BJ (cell line): ENCODE measurements at places on chromosomes 7 and 10.

GRCh38 chr7:116170180-116170579, 40.2 kb upstream of the TES start:
- DNase-seq: no peak

GRCh38 chr10:61138708-61139591, 195.0 kb upstream of the RHOBTB1 start:
- no peak for DNase-seq

DNA sequence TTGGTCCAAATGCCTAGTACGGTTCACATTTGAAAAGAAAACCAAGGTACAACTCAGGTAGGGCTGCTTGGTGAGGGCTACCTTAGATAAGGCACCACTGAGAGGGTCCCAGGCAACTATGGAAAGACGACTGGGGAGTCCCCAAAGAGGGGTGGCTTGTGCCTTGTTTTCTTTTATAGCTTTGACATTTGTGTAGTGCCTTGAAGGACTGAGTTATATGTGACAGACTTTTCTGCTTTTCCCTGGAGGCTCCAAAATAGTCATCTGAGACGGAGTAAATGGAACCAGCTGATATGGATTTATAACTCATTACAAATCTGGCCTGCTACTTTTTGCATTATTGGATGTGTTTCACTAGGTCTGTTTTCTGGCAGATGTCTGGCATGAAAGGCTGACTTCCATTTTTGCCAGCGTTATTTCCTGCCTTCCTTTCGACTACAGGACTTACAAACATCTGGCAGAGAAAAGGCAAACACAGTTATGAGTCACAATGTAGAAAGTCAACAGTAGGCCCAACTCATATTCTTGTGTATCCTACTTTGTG, 88.2 kb upstream of the IMMP2L start:
- DNase-seq: peak; percentile 25

DNA sequence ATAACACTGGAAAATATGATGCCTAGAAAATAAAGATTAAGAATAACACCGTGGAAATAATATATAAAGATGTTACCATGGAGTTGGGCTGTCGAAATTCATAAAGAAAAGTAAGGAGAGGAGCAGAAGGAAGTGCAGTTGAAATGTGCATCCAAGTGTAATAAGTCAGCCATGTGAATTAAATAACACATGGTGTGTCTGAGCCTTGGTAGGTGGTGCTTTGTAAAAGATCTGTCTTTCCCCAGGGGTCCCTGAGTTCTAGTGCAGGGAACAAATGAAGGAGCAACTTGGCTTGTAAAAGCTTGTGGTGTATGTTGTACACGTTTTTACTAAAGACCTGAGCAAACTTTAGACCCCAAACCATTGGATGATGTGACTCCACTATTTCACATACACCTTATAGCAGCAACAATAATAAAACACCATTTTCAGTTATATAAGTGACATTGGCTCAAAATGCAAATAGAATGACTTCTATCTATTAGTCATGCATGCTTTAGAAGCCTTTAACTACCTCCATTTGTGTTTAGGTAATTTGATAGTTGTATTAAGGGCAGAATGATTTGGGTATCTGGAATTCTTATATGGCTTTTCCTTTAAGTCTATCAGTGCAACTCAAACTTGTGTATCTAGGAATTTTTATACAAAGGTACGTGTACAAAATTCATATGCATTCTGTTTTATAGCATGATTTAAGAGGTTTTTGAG, 11.3 kb downstream of the STARD3NL start:
- no peak for DNase-seq

DNA sequence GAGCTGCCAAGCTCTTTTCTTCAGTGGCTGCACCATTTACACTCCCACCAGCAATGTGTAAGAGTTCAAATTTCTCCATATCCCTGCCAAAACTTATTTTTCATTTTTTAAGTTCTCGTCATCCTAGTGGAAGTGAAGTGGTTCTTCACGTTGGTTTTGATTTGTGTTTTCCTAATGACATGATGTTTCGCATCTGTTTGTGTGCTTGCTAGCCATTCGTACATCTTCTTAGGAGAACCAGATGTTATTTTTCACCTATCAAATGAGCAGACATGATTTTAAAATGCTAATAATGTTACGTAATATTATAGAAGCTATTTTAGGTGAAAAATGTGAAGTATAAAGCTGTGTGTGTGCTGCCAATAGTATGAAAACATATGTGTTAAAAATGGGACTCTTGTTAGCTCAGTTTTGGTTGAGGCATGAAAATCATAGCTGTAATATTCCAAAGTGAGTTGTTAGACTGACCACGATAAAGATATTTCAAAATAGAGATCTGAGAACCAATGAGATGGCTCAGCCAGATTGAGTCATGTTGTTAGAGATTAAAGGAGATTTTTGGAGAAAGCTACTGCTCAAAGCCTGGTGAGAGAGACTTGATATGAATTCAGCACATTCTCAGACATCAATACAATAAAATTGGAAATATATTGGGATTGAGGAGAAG, 25.9 kb upstream of the GALNT11 start:
- DNase-seq: no peak

- no peak for DNase-seq
These were observed 131.0 kb upstream of the ZNF804B start for GRCh38 chr7:88628363-88629085.

DNA sequence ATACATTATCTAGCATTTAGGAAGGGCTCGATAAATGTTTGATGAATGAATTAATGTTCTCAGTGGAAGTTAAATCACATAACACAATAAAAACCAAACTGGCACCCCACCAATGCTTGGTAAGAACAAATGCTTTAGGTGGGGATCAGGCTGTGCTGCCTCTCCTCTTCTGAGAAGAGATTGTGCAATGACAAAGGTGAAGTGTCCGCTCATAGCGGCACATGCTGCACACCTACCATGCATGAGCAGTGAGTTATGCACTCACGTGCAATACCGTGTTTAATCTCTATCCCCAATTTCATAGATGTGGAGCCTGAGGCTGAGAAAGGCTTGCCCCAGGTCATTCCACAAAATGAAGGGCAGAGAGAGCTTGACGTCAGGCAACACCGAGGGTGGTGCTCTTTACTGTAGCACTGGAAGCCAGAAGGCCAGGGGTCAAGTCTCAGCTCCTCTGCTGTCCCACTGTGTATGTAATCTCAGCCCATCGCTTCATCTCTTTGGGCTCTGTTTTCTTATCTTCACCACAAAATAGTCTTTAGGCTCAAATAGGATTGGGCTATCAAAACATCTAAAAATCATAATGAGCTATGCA, 72.9 kb upstream of the EFCAB10 start:
- DNase-seq: no peak

DNA sequence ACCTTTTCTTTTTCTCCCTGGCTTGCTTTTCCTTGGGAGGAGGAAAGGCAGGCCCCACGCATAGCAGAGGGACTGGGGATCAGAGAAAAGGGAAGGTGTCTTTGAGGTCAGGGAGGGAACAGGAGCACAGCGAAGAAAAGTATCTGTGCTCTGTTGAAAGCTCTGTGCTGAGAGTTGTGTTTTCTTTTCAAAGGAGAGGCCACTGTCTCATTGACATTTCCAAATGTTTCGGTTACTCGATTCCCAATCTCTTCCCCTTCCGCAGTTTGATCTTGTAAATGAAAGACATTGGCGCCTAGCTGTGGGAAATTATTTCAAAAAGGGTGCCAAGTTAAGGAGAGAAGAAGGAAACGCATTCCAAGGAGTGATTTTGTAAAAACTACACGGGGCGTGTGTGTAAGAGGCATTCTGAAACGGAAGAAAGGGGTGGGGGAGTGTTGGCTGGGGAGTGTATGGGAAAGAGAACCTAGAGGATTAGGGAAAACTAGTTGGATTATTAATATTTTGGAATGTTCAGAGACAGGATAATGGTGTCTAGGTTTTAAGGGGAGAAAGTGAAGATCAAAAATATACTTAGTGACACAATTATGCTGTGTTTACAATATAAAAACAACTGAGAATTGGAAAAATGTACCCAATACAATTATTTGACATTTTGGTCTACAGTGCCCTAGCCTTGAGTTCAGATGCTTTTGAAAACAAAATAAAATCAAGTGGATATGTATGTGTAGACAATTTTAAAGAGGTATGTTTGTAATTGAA, 708 bp downstream of the KLHDC10 start:
- DNase-seq: no peak

DNA sequence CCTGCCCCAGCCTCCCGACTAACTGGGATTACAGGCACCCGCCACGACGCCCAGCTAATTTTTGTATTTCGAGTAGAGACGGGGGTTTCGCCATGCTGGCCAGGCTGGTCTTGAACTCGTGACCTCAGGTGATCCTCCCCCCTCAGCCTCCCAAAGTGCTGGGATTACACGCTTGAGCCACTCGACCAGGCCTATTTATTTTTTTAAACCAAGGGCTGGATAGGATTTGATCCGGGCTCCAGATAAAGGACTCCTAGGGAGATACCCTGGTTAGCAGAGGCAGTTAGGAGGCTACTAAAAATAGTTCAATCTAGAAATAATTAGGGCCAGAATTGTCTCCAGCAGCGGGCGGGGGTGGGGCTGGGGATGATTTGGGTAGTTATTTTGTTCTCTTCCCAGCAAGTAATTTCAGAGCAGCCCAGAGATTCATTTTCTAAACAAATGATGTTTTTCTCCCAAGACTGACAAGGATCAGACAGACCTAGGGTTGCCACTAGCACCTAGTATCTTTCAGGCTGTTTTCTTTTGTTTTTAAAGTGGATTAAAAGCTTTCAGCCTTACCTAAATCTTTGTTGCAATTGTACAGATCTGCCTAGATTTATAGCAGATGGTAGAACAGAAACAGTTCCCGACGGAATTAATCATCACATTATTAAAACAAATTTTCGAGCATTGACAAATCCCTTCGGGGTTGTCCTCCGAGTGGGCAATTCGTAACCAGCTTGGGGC, 859 bp upstream of the SMC3 start:
- no peak for DNase-seq

- no peak for DNase-seq
These were observed 44.3 kb upstream of the ECHDC3 start for GRCh38 chr10:11697718-11698527.

DNA sequence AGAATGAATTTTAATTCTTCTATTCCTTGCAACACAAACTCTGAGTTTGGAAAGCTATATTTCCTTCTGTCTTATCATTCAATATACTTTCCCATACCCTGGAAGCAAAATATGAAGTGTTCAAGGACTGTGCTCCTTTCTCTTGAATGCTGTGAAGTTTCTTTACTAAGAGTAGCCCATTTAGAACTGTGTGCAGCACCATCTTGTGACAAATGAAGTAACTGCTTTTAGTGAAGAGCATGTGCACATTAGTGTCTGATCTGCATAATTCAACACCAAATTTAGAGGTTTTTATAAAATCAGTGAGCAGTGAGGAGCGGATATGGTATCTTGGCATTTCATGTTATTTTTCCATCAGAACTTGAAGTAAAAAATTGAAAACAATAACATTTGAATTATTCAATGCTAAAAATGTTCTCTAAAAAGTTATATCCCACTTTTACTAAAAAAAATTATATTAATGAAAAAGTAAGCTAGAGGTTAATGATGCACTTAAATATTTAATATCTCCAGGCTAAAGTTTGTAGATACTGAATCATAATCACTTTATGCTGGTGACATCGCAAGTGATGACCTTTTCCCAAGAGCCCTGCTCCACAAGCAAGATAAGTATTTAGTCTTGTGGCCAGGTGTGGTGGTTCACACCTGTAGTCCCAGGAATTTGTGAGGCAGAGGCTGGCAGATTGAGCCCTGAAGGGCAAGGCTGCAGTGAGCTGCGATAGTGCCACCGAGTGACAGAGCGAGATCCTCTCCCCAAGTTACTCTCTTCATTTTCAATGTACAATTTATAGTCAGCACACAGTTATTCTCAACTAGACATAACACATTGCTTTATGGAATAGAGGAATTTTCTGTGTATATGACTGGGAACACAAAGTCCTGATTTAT, 108.8 kb upstream of the PCLO start:
- no peak for DNase-seq

DNA sequence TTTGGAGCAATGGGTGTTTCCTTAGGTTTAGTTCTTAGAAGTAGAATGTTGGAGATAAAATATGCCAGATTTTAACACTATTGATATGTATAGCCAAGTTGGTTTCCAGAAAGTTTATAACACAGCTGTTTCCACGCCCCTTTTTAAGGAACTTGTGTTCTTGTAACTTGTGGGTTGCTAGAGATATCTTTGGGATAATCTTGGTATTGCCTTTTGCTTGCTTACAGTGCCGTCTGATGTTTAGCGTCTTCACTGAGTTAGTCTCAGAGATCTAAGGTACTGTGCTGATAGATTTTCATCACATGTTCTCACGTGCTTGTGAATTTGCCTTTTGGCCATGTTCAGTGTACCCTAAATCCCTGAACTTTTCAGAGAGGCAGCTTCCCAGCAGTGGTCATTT, 12.4 kb downstream of the TMEM248 start:
- DNase-seq: no peak

DNA sequence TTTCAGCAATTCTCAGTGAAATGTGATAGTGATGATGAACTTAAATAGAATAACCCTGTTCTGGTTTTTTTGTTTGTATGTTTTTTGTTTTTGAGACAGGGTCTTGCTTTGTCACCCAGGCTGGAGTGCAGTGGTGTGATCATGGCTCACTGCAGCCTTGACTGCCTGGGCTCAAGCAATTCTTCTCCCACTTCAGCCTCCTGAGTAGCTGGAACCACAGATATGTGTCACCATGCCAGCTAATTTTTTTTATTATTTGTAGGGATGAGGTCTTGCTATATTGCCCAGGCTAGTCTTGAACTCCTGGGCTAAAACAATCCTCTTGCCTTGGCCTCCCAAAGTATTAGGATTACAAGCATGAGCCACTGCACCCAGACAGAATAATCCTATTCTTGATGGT, 14.3 kb upstream of the COL17A1 start:
- no peak for DNase-seq

DNA sequence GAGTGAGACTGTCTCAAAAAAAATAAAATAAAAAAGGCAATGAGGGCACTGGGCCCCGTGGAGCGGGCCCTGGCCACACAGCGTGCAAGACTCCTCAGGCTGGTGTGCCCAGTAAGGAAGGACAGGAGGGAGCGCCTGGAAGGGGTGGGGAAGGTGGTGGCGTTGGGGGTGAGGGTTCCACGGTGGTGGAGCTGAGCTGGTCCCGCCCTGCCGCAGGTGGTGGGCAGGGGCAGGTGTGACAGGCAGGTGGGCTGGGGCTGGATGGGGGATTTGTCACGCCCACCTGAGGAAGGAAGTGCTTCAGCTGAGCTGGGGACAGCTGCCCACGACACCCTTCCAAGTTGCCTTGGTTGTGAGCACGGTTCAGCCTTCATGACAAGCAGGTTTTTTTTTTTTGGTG, 760 bp upstream of the PRAP1 start:
- DNase-seq: no peak

- DNase-seq: no peak
These were observed 45.2 kb upstream of the TMEM213 start for GRCh38 chr7:138752518-138753149.

DNA sequence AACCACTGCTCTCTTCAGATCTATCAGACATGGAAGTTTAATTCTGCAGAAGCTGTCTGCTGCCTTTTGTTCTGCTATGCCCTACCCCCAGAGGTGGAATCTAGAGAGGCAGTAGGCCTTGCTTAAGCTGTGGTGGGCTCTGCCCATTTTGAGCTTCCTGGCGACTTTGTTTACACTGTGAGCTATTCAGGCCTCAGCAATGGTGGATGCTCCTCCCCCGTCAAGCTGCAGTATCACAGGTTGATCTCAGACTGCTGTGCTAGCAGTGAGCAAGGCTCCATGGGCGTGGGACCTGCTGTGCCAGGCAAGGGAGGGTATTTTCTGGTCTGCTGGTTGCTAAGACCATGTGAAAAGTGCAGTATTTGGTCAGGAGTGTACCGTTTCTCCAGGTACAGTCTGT, 45.1 kb upstream of the CDK14 start:
- DNase-seq: no peak

GRCh38 chr10:73954737-73955136, 43.2 kb upstream of the VCL start:
- DNase-seq: no peak

- no peak for DNase-seq
These were observed 55.9 kb downstream of the MYO3A start for GRCh38 chr10:25989951-25990350.
